ENCODE measurements at places on chromosomes 16 and 17. TPM values are rescaled to one million over a fixed set of nuclear protein-coding genes. Genes with fewer than 3 reads are reported as not detected.

Gene PLEKHG4
- total RNA-seq: 3.7 TPM

Gene KRT31
- total RNA-seq: 0.23 TPM

Gene FOXN1
- total RNA-seq: not detected

Gene ASGR1
- 20.1 TPM for total RNA-seq

Gene SDK2
- 8.8 TPM for total RNA-seq

Gene PPP1R27
- not detected for total RNA-seq

Gene KRTAP2-3
- total RNA-seq: not detected

Gene TSPAN10
- 0.23 TPM for total RNA-seq

Gene ABCC12
- total RNA-seq: 0.46 TPM

All from diencephalon (tissue), 1 donor.